ENCODE measurements at places on chromosomes 5 and 9.

GRCh38 chr5:44691802-44692201, 116.9 kb upstream of the MRPS30 start:
- DNase-seq = no peak

DNA sequence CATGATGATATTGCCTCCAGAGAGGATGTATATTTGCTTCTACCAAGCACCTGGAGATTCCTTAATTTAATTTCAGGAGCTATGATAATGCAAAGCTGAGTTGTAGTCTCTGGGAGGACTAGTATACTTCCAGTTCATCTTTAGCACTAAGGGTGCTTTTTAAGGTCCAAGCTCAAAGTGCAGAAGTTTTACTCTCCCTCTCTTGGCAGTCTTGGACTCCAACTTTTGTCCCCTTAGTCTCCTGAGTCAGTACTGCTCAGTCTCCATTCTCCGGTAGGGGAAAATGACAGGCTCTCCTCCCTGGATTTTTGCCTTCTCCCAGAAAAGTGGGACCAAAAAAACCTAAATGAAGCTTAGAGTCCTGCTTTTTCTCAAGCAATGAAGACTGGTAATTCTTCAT, 8.3 kb downstream of the SMIM3 start:
- DNase-seq = no peak

- no peak for DNase-seq
These were observed 22.2 kb downstream of the HMCN2 start for GRCh38 chr9:130287736-130288135.

DNA sequence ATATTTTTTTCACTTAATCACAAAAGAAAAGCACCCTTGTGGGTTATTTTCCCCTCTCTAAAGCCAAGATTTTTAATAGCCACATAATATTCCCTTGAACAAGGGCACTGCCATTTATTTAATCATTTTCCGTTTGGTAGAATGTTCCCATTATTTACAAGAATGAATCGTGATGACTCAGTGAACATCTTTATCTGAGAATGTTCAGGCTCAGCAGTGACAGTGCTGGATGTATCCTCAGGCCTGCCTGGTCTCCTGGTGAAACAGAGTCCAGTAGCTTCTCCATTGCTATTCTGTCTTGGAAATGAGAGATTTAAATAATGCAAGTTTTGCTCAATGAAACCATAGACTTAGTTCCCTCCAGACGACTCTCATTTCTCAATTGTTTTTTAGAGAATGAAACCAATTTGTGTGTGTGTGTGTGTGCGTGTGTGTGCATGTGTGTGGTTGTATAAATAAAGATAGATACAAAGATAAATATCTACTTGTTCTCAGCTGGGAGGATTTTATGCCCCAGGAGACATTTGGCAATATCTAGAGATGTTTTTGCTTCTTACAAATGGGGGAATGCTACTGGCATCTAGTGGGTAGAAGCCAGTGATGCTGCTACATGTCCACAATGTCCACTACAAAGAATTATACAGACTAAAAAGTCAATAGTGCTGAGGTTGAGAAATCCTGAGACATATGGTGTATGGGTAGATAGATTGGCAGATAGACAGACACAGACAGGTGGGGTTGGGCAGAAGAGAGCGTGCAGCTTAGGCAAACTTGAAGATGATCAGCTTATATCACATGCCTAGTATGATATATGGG, 55.0 kb downstream of the PAPPA start:
- no peak for DNase-seq

DNA sequence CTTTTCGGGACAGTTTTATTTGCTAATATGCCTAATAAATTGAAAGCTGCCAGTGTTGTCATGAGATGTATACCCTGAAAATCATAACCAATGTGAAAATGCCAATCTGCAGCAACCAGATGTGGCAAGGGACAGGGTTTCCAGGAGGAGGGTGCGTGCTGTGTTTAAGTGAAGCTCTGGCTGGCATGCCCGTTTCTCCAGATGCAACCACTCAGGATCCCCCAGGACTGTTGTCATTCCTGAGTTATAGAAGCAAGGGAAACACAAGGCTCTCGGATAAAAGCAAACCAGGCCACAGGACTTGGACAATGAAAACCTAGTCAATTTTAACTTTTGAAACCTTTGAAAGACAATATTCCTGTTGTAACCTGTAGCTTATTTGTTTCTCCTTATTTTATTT, 360.2 kb downstream of the SLIT3 start:
- DNase-seq = no peak

GRCh38 chr5:40866844-40867243, 25.7 kb downstream of the CARD6 start:
- no peak for DNase-seq

GRCh38 chr5:57976506-57976905, 483.4 kb downstream of the PLK2 start:
- DNase-seq = no peak

DNA sequence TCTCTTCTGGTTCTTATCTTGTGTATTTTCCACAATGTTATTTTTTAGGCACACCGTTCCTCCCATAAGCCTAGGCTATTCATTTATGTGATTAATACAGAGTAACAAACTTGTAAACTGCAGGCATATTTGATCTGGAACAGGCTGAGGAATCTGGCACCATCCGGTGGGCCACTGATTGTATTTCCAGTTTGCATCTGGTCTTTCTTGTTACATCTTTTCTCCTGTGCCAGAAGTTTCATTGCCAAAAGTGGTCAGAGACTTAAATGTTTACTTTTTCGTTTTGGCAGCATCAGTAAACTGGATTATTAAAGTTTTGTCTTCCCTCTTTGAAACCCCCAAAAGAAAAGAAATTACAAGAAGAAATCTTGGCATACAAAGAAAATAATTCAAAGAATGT, 17.9 kb upstream of the ZCCHC7 start:
- no peak for DNase-seq
